Left ventricle myocardium superior (tissue), 1 donor: ENCODE measurements at places on chromosomes 5 and 9. TPM values are rescaled to one million over a fixed set of nuclear protein-coding genes. Genes with fewer than 3 reads are reported as not detected.
A peak's percentile ranks its signal among the peaks of the same experiment; 100 is the strongest.

DNA sequence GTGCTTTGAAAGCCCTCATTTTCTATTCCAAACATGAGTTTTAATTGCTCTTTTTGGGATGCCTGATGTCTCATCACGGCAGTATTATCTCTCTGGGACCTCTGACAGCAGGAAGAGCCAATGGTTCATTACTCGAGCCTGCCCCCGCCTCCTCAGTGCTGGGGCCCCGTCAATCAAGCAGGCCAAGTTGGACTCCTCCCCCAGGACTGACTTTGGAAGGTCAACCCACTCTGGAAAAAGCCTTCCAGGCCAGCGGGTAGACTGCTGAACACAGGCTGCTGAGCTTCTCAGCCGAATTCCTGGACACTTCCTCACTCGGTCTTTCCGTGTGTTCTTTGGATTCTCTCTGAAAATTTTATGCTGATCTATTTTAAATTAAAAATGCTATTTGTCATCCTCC is 9.5 kb upstream of the BARHL1 start:
- DNase-seq = peak; percentile 18

The LRRTM2 gene
- 0.12 TPM for total RNA-seq

DNA sequence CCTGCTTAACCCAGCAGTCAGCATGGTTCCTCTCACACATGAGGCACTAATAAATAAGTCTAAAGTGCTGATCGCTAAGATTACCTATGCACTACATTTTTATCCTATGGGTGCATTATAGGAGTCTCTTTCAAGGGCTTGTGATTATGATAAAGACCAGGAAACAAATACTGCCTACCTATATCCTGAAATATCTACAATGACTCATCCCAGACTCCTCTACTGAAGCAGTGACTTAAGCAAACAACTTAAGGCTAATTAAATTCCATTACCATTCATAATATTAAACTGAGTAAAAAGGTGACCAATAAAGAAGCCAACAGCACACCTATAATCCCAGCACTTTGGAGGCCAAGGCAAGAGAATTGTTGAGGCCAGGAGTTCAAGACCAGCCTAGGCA is 338.4 kb downstream of the DNAH5 start:
- DNase-seq = no peak

GRCh38 chr5:121088341-121088740 is 624.2 kb downstream of the PRR16 start:
- no peak for DNase-seq

GRCh38 chr9:137449081-137449844 is 8.1 kb upstream of the ENTPD8 start:
- DNase-seq = no peak

DNA sequence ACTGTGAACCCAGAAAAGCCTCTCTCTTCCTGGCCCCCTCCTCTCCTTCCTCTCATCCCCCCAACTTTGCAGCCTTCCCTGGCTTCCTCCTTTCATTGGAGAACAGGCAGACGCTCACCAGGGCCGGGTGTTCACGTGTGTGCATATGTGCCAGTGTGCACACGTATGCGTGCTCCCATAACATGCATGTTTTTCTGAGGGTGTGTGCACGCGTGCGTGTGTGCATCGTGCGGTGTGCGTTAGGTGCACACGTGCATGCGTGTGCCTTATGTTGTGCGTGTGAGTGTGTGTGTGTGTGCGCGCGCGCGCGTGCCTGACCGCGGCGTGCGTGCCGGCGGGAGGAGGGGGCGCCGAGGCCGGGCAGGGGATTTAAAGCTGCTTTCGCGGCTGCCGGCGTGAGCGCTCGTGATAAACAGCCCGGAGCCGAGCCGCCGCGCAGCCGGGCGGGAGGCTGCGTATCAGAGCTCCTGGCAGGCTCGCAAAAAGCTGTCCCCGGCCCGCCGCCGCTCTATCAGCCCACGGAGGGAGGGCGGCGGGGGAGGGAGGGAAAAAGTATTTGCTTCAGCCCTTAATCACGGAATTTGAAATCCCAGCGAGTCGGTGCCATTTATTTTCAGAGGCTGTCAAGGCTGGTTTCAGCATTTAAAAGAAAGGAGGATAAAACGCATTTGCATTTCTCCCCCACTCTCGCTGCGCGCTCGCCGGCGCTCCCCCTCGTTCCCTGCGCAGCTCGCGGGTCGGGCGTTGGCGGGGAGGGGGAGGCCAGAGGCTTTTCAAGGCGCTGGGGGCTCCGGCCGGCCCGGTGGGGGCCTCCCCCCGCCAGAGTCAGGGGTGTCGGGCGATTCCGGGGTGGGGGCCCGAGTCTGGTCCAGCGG is 183.9 kb downstream of the C9orf50 start:
- peak; percentile 87 for DNase-seq

DNA sequence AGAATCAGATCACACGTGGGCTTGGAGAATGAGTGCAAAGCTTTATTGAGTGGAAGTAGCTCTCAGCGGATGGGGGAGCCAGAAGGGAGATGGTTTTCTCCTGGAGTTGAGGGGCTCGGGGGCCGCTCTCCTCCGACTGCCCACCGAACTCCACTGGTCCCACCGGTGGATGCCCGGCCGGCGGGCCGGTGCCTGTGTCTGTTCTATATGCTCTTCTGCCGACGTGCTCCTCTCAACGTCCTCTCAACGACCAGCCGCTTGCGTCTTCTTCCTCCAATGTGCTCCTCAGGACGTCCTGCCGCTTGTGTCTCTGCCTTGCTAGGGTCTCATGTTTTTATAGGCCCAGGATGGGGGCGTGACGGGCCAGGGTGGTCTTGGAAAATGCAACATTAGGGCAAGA is 161.9 kb downstream of the MUSK start:
- no peak for DNase-seq

The PPP2CA gene
- 143 TPM for total RNA-seq

The RFESD gene
- total RNA-seq = 6.0 TPM

The RABEPK gene
- total RNA-seq = 9.0 TPM

- DNase-seq = no peak
Observed at GRCh38 chr5:69184621-69185020, 4.8 kb upstream of the CENPH start.

DNA sequence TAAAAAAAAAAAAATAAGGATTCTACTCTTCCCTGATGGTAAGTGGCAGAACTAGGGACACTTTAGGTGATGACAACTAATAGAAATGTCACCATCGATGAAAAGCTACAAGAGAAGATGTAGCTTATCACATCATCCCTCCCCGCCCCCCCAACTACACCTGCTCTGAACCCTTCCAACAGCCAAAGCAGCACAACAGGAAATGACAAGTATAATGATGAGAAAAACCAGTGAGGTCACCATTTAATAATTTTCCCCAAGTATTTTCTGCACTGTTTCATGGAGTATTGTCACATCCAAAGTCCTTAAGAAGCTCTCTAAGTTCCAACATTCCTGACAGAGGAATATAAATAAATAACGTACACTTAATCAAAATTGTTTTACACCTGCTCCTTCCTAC is 221.4 kb downstream of the EFNA5 start:
- DNase-seq = no peak

GRCh38 chr5:55714339-55714738 is 2.2 kb upstream of the SLC38A9 start:
- DNase-seq = no peak

The VLDLR gene
- total RNA-seq = 132 TPM

The GOLM1 gene
- total RNA-seq = 4.7 TPM

DNA sequence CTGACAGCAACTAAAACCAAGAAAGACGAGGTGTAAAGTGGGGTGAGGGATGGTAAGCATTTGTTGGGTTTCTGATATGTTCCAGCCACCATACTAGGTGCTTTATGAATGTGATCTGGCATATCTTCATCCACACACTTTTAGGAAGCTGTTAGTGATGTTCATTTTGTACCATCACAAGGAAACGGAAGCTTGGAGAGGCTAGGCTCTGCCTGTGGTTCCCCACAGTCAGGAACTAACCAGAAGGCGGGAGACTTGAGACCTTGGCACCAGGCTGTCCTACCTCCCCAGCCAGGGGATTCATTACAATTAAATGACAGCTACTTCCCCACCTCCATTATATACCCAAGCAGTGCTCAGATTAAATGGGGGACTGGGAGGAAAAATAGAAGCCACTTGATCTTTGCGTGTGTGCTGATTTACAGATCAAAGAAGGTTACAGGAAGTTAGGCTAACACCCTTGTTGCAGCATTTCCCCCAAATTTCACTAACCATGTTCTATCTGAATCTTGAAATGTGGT is 43.0 kb downstream of the SFXN1 start:
- no peak for DNase-seq

The GABRA6 gene
- total RNA-seq = not detected

DNA sequence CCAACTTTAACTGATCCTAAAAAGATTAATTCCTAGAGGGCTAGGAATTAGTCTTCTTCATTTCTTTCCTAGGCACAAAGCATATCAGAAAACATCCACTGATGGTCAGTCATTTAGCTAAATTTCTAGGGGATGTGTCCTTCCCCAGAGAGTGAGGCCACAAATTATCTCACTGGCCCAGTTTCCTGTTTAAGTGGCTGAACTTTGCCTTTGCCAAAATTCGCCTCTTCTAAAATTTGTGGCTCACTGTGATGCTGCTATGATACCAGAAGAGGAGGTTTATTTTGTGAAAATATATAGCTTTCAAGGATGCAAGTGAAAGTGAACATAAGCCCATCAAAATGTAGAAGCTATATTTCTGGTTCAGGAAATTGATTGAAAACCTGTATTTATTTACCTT is 98.1 kb upstream of the FER start:
- DNase-seq = no peak

The IRF1 gene
- total RNA-seq = 12.6 TPM

GRCh38 chr5:148639081-148639480 is 15.2 kb downstream of the HTR4 start:
- no peak for DNase-seq

- DNase-seq = no peak
Observed at GRCh38 chr5:135974021-135974600, 19.3 kb upstream of the LECT2 start.

The OSTF1 gene
- 21.6 TPM for total RNA-seq

GRCh38 chr5:43336159-43336558 is 22.9 kb upstream of the HMGCS1 start:
- no peak for DNase-seq

- no peak for DNase-seq
Observed at GRCh38 chr9:125003332-125003731, 62.4 kb upstream of the GOLGA1 start.

DNA sequence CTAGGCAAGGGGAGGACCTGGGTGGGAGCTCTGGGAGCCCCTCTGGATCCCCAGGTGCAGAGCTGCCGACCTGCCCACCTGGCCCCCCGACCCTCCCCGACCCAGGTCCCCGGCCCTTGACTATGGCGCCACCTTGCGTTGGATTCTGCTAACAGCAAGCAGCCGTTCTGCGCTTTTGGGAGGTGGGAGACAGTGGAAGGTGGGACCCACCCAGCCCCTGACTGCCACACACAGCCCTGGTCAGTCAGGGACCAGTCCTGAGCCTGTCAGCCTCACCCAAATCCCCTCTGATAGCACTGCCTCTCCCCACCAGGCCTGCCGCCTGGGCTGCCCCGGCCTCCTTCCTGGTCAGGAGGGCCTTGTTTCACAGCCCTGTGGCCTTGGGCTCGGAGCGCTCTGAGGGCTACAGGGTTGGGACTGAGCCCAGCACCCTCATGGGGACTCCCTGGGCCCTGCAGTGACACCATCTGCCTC is 77.9 kb downstream of the HMCN2 start:
- DNase-seq = no peak

The HAVCR2 gene
- total RNA-seq = 2.8 TPM

GRCh38 chr5:144549580-144549979 is 378.9 kb downstream of the KCTD16 start:
- no peak for DNase-seq

DNA sequence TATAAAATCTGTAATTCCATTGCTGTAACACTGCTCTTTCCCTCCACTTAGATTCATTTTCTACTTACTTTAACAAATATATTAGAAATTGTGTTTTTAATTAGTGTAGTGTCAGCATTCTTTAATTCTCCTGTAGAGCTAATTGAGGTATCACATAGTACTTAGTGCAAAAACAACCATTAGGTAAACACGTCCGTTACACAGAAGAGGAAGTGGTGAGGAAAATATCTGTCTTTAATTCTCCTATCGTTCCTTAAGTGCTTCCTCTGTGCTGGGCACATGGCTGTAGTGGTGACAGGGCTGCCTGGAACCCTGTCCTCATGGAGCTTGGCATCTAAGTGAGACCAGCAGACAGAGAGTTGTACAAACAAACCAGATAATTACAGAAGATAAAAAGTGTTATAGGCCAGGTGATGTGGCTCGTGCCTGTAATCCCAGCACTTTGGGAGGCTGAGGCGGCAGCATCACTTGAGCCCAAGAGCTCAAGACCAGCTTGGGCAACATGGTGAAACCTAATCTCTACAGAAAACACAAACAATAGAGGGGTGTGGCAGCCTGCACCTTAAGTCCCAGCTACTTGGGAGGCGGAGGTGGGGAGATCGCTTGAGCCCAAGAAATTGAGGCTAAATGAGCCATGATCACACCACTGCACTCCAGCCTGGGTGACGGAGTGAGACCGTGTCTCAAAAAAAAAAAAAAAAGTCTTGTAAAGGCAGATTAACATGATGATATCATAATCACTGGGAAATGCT is 36.4 kb downstream of the PARP8 start:
- DNase-seq = no peak
